ENCODE measurements at places on chromosomes 2 and 18.

GRCh38 chr2:30714811-30715709 is 92.2 kb downstream of the CAPN13 start:
- no peak for DNase-seq

GRCh38 chr2:230717600-230717999 is 5.0 kb downstream of the CAB39 start:
- DNase-seq: no peak

DNA sequence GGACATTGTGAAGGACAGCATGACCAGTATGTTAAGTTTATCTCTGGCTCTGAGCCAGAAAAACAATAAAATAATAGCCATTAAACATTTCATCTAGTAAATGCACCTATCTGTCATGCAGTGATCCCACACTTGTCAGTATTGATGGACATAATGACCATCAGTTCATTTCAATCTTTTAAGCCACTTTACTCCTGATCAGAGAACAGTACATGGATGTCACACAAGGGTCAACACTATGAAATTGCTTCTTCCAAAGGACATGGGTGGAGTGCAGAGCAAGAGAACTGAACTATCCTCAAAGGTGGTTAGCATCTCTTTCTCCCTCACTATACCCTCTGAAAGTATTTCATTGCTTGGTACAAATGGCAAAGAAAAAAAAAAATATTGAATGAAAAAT is 816.0 kb upstream of the GYPC start:
- no peak for DNase-seq

DNA sequence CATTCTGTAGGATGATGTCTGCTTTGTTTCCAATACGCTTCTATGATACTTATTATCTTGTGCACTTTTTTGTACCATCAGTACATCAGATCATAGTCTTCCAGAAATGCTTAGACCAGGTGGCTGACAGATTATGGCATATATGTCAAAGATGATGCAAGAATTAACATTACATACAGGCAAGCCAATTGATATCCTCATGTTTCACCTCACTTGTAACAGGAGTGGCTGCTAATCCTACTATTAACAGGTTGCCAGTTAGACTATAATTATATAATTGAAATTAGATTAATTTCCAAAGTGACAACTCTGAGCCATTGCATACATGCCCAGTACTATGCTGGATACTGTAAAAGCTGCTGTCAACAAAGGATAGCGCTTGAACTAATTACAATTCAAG is 77.2 kb downstream of the TLK1 start:
- DNase-seq: no peak

- no peak for DNase-seq
Observed at GRCh38 chr2:31150120-31150670, 12.0 kb upstream of the GALNT14 start.

DNA sequence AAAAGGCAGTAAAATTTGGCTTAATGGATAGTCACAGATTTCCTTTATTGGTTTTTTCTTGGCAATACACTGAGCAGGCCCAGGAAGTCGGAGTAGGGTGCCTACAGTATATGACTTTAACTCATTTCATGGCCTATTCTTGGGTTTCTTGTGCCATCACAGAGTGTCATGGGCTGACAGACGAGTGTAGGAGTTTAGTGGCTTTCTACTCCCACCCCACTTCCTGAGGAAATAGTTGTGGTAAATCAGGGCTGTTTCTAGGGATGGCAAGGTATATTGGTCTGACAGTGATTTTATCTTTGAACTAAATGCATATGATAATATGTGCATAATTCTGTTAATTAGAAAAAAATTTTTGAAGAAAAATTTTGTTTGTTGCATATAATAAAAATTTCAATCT is 100.1 kb downstream of the PLCL1 start:
- no peak for DNase-seq

GRCh38 chr18:53796040-53796729 is 428.3 kb downstream of the MBD2 start:
- peak; percentile 1 for DNase-seq

DNA sequence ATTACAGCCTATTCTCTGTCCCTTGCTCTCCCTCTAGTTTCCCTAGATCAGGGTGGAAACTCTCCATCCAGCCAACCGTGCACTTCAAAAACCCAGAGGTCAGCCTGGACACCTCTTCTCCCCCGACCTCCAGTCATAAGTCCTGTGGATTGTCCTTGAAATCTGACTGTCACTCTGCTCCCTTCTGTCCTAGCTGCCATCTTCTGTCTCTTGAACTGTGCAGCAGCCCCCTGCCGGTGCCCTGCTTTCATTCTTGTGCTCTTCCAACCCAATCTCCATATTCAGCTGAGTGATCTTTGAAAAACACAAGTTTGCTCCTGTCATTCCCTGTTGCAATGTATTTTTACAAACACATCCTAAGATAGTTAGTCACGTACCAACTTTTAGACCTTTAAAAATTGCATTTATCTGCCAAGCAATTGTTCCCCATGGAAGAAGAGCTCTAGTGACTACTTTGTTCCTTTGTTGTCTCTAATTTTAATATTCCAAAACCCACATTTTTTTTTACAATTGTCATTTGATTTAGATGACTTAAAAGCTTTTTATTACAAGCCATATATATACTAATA is 254.3 kb downstream of the CAMKMT start:
- DNase-seq: no peak

GRCh38 chr2:136448986-136449780 is 316.2 kb upstream of the THSD7B start:
- DNase-seq: no peak
